ENCODE measurements at places on chromosomes 2 and 18.
A peak's percentile ranks its signal among the peaks of the same experiment; 100 is the strongest.

- peak; percentile 38 for DNase-seq
Observed at GRCh38 chr2:127410871-127411652, 7.2 kb upstream of the PROC start.

DNA sequence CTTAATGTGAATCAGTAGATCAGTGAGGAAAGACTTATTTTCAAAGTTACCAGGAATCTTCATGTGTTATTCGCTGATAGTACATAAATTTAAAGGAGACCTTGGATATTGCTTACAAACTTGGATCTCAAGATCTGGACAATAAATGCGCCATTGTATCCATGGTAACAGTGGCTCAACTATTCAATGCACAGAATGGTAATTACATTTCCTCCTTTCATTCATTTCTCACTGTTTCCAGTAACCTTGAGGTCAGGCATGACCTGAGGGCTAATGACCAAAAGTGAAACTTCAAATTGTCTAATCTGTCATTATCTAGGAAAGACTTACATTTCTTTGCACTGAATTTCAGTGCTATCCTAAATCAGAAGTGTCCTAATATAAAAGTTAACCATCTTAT, 8.1 kb downstream of the LRP2 start:
- DNase-seq, result no peak

DNA sequence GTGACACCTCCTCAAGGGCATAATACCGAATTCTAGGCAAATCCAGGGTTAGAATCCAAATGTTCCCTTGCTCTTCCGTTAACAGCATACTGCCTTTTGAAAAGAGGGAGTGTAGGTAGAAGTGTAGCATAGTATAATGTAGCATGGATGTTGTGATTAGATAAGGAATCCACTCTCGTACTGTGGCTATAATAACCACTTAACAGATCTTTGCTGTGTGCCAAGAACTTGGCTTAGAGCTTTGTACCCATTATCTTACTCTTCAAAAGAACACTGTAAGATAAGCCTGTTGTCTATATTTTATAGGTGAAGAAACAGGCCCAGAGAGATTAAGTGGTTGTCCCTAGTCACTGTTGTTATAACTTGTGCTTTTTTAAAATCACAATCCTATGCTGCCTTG, 24.2 kb downstream of the WDR75 start:
- no peak for DNase-seq

DNA sequence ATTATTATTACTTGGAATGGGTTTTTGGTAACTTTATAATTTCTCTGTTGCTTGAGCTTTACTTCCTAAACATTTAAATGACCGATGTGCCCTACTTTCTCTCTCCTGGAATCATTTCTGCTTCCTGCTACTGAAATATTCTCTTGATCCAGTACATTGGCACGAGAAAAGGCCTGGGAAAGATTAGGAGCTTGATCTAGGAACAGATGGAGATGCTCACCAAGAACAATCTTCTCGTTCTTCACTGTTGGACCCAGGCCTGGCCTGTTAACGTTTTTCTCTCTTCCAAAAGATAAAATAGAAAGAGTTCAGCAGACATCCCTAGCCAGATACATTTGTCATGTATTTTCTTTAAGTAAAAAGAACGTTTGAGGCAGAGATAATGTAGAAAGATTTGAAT, 1356.8 kb upstream of the CRIM1 start:
- no peak for DNase-seq

DNA sequence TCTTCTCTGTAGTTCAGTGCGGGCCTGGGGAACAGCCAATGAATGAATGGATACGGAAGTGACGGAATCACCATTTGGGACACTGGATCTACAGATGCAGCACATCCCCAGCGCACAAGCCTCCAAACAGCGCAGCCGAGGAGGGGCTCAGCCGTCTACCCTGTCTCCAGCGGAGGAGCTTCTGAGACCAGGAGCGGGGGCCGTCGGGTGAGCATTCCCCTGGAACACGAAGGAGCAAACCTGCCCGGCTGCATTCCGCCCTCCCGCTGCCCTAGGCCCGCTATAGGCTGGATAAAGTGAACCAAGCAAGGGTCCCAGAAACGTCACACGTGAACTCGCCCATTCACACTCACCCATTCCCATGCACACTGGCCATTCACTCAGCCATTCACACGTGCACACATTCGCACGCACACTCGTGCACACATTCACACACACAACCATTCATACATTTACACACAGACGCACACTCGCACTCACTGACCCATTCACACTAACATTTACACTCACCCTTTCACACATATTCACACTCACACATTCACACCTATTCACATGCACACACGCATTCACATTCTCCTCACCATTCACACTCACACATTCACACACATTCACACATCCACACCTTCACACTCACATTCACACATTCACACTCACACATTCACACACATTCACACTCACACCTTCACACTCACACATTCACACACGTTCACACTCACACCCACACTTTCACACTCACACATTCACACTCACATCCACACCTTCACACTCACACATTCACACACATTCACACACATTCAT, 63.4 kb downstream of the BIN1 start:
- no peak for DNase-seq

GRCh38 chr18:14914771-14915170, 166.8 kb downstream of the ANKRD30B start:
- DNase-seq, result no peak

DNA sequence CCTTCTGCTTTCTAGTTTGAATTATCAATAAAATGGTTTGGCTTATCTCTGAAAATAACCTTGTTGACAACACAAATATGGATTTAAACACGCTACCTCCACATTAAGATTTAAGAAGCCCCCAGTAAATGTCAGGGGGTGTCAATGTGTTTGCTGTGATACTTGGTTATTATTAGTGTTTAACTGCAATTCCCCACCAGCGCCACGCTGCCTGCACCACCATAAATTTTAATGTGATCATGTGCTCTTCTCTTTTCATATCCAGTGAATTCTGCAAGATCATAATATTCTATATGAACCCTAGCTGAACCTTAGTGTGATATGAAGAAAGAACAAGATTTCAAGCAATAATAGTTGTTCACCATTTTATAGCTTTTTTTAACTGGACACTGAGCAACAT, 330.7 kb downstream of the AGPS start:
- no peak for DNase-seq

DNA sequence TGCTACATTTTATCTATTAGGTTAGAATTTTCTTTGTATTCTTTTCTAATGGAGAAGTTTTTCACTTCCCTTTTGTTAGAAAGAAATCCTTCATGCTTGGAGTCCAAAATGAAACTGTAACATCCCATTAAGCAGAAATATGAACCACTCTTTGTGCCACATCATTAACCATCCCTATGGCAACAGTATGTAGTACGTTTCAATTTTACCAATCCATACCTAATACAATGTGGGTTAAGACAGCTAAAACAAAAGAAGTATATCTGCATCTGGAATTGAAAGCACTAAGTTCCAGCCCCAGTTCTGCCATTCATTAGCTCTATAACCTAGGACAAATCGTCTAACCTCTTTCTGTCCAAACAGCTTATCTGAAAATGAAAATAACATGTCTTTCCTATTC, 409.2 kb upstream of the SPHKAP start:
- no peak for DNase-seq

- DNase-seq, result no peak
Observed at GRCh38 chr18:46298511-46298910, 194.3 kb downstream of the HAUS1 start.

- DNase-seq, result no peak
Observed at GRCh38 chr2:43100883-43101662, 125.3 kb downstream of the ZFP36L2 start.

DNA sequence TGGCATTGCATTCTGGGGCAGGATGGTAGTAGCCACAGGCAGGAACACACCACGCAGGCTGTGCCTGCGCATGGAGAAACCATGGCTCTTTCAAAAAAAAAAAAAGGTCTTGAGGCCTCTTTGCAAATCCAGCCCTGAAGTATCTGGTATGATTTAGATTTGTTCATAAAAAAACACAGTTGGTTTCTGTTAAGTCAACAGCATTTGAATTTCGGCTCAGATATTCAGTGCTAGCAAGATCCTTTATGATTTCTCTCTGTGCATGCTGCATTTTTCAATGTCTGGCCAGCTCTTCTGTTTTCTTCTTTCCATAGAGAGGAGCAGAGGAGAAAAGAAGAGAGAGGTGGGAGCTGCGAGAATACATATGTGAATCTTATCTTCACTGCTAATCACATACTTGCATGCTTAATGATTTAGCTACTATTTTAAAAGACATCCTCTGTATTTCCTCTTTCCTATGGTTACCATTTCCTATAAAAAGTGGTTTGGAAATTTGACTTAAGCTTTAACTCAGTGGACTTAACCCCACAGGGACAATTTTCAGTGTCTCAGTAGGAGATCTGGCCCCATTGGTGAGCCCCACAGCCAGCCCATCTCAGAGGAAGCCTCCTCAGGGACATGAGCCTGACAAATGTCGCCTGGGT, 214.3 kb upstream of the APCDD1 start:
- no peak for DNase-seq

- no peak for DNase-seq
Observed at GRCh38 chr18:72232644-72233043, 311.5 kb downstream of the CBLN2 start.

DNA sequence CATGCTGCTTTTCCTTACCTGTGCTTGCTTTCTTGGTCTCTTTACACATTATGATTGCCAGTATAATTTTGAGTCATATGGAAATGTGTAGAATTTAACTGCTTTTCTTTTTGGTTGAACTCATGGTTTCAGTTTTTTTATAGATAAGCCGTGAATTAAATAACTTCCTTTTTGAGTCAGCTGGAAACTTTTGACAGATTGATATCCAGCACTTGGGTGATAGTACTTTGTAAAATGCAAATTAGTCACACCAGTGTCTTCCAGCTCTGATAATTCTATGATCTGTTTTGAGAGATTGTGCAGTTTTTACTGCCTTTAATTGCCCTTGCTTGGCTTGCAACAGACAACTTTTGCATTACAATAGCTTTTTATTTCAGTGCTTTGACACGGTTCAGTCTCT, 86.4 kb downstream of the NCOA1 start:
- peak; percentile 27 for DNase-seq

GRCh38 chr18:22551536-22552151, 133.9 kb upstream of the CTAGE1 start:
- no peak for DNase-seq

DNA sequence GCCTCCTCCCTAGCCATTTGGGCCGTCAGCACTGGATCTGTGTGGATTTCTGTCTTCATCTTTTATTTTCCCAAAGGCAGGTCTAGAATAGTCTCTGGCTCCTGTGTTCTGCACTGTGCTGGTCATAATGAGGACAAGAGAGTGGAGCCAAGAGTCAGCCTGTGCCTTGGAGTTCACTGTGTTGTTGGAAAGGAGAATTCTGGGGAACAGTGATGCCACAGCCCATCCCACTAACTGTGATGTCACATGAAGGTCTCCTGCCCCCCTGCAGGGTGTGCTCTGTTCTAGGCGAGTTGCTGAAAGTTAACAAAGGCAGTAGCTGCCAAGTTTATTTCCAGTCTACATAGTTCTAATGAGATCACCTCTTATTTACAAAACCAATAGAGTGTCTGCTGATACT, 248.5 kb downstream of the TPGS2 start:
- DNase-seq, result no peak

DNA sequence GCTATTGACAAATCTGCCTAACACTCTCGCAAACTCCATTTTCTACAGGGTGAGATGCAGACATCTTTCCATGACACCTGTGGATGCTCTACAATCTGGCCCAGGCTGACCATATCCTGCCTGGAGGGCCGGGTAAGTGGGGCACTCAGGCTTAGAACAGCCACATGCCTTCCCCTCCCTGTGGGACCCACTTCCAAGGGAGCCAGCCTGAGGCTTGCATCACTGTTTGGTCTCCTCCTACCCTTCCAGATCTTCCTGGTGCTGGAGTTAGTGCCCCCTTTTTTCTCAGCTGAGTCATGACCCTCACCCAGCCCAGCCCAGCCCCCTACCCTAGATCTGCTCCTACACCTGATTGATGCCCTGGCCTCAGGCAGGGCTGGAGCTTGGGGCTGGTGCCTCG, 150.2 kb upstream of the MSH6 start:
- no peak for DNase-seq
